ENCODE measurements at places on chromosomes 7 and 10.

- peak; percentile 89 for DNase-seq
These were observed 3.4 kb upstream of the CHST12 start for GRCh38 chr7:2399848-2400587.

- peak; percentile 13 for DNase-seq
These were observed 145.2 kb downstream of the FRMD4A start for GRCh38 chr10:14185316-14186045.

DNA sequence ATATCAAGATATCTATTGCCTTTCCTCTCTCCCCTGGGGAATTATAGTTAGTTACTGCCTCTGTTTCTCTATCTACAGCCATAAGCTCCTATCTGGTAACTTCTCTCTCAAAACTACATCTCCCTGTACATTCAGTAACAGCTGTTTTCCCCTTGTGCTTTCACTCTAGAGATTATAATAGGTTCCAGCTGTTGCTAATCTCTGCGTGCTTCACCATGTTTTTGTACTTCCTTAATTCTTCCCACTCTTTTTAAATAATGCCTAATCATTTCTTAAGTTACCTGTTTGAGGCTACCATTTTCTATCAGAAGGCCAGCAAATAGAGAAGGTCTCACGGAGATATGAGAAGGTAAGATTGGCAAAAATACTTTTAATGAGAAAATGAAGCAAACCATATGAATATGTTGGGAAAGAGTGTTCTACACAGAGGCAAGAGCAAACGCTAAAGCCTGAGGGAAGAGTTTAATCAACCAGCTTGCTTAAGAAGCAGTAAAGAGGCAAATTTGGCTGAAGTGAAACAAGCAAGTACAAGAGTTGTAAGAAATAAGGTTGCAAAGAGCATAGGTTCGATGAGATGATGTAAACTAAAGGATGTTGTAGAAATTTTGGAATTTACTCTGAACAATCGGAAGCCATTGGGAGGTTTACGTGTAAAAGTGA lies 101.9 kb upstream of the HGF start:
- DNase-seq: no peak

DNA sequence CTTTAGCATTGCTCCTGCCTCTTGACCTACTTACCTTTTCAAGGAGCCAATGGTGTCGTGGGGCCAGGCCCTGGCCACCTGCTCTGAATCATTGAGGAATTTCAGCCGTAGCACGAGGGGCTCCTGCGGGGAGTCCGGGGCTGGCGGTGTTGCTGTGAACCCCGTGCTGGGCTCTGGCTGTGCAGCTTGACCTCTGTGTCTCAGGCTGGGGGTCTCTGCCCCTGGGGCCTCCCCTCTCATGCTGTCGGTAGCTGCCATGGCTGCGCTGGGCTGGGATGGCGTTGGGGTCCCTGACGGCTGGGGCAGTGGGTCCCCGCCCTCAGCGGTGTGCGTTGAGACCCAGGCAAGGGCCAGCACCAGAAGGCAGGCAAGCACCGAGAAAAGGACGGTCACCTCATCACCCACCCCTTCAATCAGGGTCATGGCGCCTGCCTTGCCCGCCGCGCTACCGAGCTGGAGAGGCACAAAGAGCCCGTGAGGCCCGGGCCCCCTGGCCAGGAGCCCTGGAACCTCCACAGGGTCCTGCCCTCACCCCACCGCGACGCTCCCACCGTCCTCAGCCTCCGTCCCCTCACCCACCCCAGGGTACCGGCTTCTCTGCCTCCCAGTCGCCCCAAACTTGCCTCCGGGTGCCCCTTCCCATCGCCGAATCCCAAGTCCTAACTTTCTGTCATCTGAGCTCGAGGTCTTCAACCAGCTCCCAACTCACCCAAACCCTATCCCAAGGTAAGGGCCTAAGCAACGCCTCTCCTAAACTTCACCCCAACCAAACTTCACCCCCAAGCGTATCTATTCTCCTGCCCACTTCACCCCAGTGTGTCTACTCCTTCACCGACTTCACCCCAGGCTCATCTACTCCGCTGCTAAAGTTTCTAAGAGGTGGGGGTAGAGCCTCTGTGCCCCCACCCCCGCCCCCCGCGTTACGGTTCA lies 887 bp downstream of the TMUB1 start:
- no peak for DNase-seq

DNA sequence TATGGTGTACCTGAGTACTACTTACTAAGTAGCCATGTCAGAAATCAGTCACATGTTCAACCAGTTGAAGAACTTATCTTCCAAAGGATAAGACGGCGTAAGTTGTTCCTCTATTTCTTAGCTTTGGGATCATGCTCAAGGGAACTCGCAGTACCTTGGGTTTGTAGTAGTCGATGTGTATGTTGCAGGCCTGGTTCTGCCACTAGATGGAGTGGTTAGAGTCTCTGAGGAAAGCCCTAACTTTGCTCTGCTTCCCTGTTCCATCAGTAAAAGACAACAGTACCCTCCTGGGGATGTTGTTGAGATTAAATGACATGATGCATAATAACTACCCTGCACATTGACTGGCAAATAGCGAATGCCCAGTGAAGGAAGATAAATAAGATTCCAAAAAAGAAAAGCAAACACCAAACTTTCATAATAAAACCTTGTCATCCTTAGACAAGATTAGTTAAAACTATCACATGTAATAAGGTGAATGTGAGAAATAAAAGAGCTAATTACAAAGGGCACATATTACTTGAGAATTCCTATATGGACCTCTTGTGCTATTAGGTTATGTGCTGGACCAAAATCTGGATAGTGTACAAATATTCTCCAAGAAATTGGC lies 165.9 kb downstream of the ABCA13 start:
- DNase-seq: peak; percentile 16

Measured in stromal cell of bone marrow (primary cell).